Activated naive CD4-positive, alpha-beta T cell treated with anti-CD3 and anti-CD28 coated beads, Interleukin-2, amount 50 U/mL, for 72 hours (primary cell): ENCODE measurements at places on chromosomes 4 and X. TPM values are rescaled to one million over a fixed set of nuclear protein-coding genes. Genes with fewer than 3 reads are reported as not detected.
A peak's percentile ranks its signal among the peaks of the same experiment; 100 is the strongest.

Gene GC
- not detected for total RNA-seq

GRCh38 chr4:109816082-109816442 lies 500 bp downstream of the GAR1 start:
- peak; percentile 46 for DNase-seq

DNA sequence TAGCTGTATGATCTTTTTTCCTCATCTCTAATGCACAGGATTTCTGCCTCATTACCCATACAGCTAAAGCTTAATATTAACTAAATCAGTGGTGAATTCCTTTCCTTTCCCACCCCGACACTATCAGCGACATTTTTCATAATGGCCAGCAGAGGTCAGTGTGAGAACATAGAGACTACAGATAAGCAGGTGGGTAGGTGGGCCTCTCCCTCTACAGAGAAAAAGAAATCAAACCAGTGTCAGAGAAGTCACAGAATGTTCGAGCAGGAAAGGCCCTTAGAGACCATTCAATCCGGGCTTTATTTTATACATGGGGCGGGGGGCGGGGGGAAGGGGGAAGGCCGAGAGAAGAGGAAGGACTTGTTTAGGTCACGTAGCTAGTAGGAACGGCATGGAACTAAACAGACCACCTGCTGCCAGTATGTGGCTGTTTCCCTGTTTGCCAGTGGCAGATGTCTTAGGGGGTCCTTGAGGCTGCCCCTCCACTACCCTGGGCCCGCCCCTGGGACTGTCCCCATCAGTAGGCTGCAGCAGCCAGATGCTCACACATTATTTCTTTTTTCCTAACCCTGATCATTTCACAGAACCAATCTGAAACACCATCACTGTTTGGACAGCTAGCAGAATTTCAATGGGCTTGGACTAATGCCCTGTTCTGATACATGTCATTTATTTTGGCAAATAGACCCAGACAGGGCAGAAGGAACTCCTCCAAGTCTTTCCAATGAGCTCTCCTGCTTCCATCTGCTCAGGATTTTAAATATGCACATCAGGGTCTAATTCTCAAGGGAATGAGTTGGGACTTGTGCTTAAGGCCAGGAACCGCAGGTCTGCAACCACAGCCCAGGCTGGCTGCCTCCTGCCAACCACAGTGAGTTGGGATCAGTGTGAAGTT lies 133.4 kb downstream of the ATG4A start:
- no peak for DNase-seq

DNA sequence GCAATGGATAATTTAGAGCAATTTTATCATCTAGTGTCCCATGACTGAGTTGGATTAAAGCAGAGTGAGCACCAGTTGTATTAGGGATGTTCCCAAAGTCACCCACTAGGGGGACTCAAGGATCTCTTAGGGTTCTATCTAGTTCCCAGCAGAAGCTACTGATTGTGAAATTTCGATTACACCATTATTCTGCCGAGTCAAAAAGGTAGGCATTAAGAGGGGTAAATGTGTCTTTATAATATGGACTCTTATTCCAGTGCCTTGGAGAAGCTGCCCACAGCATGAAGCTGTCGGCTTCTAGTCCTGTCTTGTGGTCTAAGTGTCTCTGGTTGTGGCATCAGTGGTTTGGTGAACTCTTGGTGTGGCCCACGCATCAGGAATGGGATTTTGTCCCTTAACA lies 53.3 kb downstream of the RGS12 start:
- no peak for DNase-seq

Gene NXF2
- not detected for total RNA-seq

Gene MAGEA6
- not detected for total RNA-seq

- no peak for DNase-seq
These were observed 164.0 kb upstream of the TRAM1L1 start for GRCh38 chr4:117249333-117249732.

Gene AFP
- total RNA-seq, result not detected

Gene TCEAL7
- total RNA-seq, result not detected

DNA sequence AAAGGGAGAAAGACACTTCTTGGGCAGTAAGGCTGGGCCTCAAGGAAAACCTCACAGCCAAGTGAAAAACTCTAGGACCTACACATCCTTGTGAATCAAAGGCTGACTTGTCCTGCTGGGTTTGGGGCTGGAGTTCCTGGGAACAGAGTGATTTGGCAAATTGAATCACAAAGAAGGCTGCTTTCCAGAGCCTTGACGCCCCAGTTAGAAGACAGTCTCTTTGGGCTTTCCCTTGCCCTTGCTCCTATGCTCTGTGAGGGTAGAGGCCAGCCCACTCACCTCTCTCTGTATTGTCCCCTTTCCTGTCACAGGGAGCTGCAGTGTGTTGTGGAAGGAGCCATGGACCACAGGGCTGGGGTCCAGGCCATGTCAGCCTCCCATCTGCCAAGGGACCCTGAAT lies 9.6 kb downstream of the AMER1 start:
- DNase-seq, result no peak

DNA sequence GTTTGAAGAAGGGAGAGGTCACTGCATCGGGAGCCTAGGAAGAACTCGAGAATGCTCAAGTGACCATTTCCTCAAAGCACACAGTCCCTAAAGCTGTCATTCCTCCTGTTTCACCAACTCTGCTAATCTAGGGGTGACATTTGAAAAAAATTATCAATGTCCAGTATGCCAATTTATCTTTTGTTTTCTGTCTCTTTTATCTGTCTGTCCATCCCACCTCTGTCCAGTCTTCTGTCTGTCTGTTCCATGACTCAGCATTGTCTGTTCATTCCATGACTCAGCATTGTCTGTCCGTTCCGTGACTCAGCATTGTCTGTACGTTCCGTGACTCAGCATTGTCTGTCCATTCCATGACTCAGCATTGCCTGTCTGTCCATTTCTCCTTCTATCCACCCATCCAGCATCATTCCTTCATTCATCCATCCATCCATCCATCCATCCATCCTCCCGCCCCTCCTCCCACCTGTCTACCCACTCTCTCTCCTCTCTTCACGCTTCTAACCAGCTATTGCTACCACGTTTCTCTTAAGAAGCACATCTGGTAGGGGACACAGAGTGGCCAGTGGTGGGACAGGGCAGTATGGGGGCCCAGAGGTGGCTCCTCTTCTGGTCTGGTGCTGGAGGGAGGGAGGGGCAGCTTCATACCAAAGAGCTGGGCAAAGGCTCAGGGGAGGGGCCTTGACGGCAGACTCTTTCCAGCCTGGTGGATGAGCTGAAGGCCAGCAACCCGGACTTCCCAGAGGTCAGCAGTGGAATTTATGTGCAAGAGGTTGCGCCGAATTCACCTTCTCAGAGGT lies 34.1 kb downstream of the HTRA3 start:
- peak; percentile 14 for DNase-seq

Gene ASB12
- total RNA-seq, result not detected

Gene PAGE1
- total RNA-seq, result not detected

GRCh38 chr4:40211224-40212185 lies 14.7 kb downstream of the RHOH start:
- DNase-seq, result no peak

DNA sequence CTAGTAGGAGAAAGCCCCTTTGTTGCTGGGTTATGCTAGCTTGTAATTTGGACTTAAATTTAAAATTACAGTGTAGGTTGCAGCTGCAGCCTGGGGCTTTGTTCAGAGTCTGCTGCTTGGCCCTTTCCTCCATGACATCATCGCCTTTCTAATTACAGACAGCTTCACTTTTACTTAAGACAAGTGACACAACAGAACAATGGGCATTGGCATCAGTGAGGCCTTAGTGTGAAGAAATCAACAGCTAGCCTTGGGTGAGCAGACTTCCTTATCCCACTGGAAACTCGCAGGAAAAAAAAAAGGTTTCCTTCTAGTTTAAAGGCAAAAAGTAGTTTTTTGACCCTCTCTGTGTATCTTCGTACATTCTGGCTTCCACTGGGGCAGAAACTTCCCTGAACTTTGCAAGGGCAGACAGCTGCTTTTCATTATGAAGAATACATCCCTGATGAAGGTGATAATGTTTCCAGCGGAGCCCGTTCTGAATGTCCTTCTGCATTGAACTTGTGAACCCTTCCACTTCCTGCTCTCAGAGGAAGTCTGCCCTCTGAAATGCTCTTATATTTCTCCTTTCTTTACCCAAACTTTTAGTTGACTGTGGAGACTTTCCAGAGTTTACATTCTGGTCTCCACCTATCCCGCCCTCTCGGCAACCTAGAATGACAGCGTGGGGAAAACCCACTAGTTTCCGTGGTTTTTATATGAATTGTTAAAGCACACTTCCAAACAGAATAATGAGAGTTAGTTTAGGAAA lies 123.2 kb upstream of the FAM9C start:
- DNase-seq, result no peak

Gene SH3D19
- total RNA-seq, result 1.7 TPM
